Left renal cortex interstitium (tissue), 4 donors: ENCODE measurements at places on chromosomes 5 and 9. TPM values are rescaled to one million over a fixed set of nuclear protein-coding genes. Genes with fewer than 3 reads are reported as not detected.

FBP2 gene
- polyA plus RNA-seq, result not detected

SLC46A2 gene
- polyA plus RNA-seq, result 0.23 TPM

- no peak for DNase-seq
Measured at GRCh38 chr5:16713386-16713928, 96.7 kb upstream of the RETREG1 start.

GRCh38 chr9:948497-948896 lies 28.0 kb upstream of the DMRT3 start:
- no peak for DNase-seq

- DNase-seq, result no peak
Measured at GRCh38 chr5:5164163-5164562, 24.0 kb downstream of the ADAMTS16 start.

DNA sequence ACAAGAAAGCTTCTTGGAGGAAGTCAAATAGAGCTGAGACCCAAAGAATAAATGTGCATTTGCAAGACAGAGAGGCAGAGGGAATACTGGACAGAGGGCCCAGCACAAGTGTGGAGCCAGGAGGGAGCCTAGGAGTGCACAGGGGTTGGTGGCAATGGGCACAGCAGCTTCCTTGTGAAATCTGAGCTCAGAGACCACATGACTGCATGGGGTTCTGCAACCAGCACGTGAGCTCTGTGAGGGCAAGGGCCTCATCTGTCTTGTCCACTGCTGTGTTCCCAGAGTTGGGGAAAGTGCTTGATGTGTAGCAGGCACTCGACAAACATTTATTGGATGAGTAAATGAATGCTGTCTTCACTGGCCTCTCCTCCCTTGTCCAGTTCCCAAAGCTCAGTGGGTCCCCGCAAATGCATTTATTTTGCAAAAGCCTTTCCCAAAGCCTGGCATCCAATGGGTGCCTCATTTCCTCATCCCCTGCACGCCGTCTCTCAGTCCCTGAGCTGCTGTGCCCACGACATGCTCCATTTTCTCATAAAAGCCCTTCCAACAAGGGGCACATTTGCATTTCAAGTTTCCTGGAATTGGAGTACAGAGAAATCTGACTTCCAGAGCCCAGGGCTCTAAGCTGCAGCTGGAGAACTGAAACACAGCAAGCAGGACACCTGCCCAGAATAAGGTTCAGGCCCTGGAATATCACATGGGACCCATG lies 58.5 kb downstream of the KCNIP1 start:
- no peak for DNase-seq

DNA sequence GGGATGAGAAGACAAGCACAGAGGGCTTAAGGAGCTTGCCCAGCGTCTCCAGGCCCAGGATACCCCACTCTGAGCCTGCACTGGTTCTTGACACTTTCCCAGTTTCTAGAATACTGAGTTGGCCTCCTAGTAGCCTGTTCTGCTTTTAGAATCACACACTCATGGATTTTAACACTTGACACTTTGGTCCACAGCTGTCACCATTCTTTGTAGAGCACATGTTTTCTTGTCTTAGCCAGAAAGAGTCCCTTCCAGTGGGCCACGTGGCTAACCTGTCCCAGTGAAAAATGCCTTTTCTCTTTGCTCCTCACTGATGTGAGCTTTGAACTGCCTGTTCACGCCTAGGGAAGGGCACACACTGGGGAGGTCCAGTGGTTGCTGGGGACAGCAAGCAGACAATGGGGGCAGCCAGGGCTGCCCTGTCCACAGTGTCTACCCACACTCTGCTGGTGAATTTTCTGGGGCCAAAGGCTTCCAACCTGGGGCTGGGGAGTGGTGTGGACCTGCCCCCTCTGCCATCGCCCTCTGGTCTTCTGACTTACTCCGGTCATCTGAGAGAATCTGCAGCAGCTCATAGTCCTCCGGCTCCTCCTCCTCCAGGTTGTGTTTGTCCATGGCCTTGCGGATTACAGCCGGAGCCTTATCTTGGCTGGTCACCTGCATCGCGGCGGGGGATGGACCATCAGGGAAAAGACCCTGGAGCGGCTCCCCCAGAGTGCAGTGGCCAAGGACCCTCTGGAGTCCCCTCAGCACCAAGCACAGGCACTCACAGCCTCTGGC lies 21.1 kb downstream of the RALGDS start:
- DNase-seq, result no peak

GRCh38 chr9:86202338-86202882 lies 57.0 kb downstream of the C9orf153 start:
- DNase-seq, result no peak

GRCh38 chr9:77731008-77731698 lies 83.0 kb upstream of the GNA14 start:
- no peak for DNase-seq

ACSL6 gene
- 2.4 TPM for polyA plus RNA-seq

DNA sequence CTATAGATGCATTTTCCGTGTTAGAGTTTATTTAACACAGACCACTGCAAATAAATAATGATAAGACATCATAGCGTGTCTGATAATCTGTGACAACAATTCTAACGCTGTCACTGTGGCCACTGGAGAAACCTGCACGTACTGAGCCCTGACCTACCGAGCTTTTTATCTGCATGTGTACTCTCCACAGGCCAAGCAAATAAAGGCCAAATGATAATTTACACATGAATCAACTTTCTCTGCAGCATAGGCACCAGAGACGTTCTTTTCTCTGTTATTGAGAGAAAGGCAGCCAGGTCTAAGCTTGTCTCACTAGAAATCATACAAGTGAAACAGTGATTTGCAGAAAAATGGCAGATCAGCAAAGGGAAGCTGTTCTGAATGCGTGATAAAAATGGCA lies 75.8 kb downstream of the POU5F2 start:
- DNase-seq, result no peak

GRCh38 chr9:34405719-34406118 lies 29.0 kb upstream of the MYORG start:
- DNase-seq, result no peak

DNA sequence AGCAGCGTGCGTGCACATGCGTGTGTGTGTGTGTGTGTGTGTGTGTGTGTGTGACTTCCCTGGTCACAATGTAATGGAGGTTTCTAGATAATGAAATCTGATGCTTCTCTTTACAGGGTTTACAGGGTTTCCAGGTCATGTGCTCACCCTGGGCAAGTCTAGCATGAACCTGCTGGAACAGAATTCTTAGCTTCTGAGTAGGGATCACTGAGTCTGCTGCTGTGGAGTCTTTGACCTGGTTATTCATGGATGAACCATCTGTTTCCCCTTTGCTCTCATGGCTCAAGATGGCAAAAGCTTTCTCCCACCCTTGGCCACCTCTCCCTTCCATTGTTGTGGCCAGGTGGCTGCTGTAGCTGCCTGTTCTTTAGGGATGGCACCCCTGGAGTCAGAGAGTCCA lies 111.6 kb upstream of the SHB start:
- no peak for DNase-seq
